ENCODE measurements at places on chromosomes 12 and 14.

DNA sequence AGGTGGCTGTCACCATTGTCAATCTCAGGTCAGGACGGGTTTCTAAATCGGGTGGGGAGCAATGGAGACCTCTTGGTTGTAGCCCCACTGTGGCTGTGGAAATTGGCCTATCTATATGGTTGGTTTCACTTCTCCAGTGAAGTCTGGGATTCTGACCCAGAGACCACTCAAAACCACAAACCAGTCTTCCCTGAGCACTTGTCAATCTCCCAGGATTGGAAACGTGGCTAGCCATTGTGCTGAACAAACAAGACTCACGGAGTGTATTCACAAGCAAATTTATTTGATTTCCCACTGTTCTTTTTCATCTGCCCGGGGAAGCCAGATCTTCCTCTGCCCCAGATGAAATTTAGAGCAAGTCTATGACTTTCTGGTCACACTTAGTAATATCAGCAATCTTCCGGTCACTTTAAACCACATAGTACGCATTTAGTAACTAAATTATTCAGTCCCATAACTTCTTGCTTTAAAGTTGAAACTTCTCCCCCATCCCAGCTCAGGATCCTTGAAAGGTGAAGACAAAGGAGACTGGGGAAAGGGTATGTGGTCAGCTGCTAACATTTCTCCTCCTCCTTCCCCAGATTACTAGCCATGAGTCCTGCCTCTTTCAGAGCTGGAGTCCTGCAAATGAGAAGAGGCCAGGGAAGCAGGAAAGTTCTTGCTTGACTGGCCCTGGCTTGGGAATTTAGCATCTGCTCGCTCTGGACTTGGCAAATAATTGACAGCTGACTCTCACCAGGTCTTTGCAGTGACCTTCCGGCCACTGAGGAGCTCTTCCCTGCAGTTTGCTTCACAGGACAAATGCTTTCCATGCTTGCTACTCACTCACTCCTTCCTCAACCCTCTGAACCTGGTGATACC, 123.2 kb upstream of the MAX start:
- DNase-seq: no peak

GRCh38 chr14:35370969-35371368, 33.6 kb downstream of the NFKBIA start:
- no peak for DNase-seq

DNA sequence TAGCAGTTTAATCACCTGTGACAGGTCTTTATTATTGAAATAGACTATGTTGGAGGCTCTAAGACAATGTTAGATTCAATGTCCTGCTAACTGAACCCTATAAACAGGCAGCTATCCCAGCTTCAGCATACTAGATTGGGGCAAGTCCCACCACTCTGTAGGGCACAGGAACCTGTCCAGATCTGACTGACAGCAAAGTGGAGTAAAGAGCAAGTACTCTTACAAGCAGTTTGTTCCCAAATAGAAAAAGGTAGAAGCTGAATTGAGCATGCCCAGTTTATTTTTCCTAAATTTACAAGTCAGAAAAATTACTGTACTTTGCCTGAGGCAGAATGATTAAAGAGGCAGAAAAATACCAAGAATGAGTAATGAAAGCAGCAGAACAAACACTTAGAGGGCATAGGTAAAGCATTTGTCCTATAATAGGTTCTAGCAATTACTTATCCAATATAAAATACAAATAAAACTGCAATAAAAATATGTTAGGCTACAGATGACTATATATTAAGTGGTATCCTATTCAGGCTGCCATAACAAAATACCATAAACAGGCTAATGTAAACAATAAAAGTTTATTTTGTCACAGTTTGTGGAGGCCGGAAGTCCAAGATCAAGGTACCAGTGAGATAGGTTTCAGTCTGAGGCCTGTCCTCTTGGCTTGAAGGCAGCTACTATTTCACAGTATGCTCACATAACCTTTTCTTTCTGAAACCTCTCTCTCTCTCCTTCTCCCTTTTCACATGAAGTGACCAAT, 868.2 kb downstream of the C12orf50 start:
- no peak for DNase-seq

GRCh38 chr12:9740106-9740750, 7.3 kb upstream of the CLECL1 start:
- no peak for DNase-seq

DNA sequence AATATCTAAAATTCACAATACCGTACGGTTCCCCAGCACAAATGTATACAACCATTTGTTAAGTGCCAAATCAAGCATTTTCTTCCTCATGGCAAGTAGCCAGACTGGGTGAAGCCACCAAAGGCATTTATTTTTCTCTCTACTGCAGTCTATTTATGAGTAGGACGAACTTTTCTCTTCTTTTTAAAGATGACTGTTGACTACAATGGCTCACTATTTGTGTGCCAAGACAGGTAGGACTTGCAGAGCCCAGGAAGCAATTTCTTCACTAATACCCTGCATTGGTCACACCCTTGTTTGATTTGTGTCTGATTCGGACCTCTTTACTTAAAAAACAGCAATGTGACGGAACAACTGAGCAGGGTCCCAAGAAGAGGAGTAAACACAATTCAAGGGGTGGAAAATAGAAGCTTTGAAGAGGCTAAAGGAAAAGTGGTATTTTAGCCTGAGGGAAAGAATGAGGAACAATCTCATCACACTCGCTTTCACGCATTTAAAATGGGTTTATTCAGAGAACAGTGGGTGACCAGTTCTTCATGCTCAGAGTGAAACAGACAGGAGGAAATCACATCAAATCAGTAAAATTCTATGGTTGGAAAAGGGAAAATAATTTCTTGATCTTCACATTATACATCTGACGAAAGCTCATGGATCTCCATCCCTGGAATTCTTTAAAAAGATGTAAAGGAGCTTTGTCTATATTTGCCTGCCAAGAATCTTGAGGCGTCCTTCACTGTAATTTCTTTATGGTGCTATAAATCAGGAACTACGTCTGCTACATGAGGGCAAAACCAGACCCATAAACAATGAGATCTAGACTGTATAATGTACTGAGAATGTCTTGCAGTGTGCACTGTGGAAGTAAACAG, 183.8 kb downstream of the PPM1H start:
- no peak for DNase-seq

DNA sequence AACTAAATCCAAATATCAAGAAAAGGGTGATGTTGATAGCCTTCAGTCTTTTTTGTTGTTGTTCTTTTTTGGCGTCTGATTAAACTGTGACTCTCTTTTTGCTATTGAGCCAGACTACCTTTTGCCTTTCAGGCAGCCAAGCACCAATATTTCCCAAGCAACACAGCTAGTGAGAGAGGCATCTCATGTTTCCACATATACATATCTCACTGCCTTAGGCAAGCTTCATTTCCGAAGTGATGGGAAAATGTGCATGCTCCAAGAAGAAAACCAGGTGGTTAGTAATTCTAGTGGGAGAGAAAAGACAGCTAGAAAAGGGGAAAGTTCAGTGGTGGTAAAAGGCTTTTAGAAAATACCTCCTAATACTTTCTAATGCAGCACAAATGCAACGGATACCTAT, 277.7 kb downstream of the TMTC2 start:
- no peak for DNase-seq

DNA sequence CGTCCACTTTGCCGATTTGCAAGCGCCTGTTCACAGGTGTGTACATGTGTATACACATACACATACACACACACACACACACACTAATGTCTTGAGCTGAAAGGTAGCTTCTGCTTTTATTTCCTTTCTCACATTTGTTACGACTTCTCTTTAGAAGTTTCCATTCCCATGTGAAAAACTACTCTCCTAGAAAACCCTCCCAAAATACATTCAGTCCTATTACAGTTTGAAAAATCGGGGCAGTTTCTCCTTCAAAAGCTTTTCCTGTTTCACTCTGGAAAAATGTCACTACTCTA, 3.9 kb downstream of the BLTP3B start:
- no peak for DNase-seq

GRCh38 chr12:78185109-78185508, 354.4 kb downstream of the NAV3 start:
- DNase-seq: no peak

DNA sequence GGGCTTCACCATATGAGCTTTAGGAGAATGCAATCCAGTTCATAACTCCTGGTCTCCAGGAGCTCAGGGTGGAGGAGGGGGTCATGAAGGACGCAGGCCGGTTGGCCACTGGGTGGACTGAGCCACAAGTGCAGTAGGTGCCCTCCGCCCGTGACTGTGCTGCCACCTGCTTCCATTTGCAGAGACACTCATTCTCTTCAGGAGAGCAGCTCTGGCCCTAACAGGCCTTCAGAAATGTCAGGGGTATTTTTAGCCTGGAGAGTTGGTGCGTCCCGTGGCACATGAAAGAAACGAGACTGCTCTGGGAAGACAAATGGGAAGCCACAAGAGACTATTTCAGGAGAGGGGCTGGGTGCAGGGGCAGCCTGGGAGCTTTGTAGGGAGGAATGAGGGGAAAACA, 74.6 kb upstream of the MYL2 start:
- DNase-seq: no peak
